ENCODE measurements at places on chromosomes 11 and 22.

- no peak for DNase-seq
These were observed 134.5 kb upstream of the FIBIN start for GRCh38 chr11:26859416-26859815.

- no peak for DNase-seq
These were observed 64.6 kb downstream of the ST3GAL4 start for GRCh38 chr11:126419801-126420697.

DNA sequence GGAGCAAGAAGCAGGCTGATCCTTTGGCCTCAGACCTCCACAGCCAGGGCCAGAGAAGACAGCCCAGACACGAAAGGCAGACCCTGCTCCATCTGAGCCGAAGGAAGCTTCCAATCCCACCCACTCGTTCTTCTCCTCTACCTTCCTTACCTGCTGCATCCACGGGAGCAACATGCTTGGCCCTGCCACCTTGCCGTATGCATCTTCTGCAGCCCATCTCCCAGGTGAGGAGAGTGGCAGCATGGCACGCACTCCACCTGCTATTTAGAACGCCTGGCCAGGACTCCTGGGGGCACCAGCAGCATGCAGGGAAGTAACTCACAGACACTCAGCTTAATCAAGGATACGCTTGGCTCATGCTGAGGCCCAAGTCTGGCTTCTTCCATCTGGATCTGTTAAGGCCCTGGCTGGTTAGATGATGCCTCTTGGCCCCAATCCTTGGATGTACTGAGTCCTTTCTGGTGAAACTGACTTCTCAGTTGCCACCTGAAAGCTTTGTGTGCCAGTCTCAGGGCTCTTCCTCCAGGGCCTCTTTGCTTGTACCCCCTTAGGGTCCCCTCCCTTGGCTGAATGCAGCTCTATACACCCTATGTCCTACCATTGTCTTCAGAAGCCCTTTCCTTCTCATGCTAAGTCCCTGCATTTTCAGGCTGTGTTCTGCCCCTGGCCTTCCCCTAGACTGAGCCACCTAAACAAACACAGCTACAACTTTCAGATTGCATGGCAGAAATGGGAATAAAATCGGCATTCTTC, 604.9 kb downstream of the BUD13 start:
- no peak for DNase-seq

- no peak for DNase-seq
These were observed 27.9 kb downstream of the SBF1 start for GRCh38 chr22:50446708-50447575.

GRCh38 chr11:59960502-59961381, 3.1 kb upstream of the OOSP4A start:
- DNase-seq = no peak

DNA sequence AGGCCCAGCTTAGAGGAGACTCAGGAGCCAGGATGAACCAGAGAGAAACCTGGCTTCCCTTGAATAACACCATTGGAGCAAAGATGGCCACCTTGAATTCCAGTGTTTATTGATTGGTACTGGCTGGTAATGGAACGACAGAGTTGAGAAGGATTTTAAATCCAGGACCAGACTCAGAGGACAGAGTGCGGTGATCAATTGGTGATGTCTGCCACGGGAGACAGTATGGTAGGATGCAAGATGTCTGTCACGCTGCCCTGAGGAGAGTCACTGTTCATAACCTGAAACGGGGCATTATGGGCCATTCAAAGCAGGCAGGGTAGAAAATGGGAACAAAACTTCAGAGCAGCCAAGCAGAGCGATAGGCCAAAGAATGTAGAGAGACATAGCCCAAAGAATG, 55.4 kb upstream of the ISX start:
- no peak for DNase-seq

DNA sequence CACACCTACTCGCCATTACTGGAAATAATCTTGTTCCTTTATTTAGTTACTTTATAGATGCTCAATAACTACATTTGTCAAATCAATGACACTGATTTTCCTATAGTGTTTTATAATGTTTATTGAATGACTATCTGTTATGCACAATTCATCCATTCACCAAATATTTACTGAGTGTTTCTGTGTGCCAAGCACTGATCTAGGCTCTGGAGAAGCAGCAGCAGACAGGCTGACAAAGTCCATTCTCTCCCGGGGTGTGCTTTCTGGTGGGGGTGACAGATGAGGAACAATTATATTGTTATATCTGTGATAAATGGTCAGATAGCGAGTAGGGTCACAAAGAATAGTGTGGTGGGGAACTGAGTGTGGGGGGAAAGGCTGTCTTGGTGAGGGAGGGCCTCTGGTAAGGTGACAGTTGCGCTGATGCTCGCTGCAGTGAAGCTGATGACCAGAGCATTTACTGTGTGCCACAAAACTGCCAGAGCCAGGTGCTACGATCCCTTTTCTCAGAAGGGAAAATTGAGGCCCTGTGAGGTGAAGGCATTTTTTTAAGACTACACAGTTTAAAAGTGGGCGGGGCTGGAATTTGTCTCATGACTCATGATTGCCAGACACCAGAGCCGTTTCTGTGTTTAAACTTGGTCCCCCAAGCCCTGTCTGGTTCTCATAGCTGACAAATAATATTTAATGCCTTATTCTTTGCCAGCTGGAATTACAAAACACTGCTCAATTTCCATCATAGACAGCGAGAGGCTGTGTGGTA, 10.2 kb downstream of the PACS1 start:
- peak; percentile 59 for DNase-seq

GRCh38 chr22:44162960-44163359, 17.8 kb upstream of the PARVG start:
- DNase-seq = no peak

DNA sequence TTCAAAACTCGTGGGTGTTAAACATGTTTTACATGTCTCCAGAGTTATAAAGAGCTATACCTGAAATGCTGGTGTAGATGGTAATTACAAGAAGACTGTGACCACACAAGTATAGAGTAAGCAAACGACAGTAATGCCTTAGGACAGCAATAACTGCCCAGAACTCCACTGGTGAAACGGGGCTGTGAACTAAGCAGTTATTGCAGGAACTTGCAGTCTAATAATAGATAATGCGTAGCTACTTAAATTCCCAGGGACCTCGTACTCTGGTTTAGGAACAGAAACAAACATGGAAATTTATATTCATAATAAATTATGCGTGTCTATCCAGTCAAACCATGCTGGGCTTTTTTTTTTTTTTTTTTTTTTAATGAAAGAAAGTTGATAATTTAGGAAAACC, 24.9 kb upstream of the TP53AIP1 start:
- DNase-seq = no peak

- no peak for DNase-seq
These were observed 85.2 kb downstream of the BUD13 start for GRCh38 chr11:116687458-116688201.

DNA sequence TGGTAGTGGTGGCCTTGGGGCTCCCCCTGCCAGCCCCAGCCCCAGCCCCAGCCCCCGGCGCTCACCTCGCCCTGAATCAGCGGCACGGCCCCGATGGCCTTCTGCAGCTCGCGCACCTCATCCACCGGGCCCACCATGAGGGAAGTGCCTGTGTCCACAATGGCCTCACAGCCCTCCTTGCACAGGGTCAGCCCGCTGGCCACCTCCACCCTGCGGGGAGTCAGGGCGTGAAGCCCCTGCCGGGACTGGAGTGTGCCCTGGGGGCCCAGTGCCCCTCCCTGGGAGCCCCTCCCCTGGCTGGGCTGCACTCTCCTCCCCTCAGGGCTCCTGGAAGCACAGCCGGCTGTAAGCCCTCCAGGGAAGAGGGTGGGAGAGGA, 3.5 kb upstream of the IFITM10 start:
- DNase-seq = no peak

GRCh38 chr11:76134239-76134638, 72.1 kb downstream of the WNT11 start:
- DNase-seq = no peak

DNA sequence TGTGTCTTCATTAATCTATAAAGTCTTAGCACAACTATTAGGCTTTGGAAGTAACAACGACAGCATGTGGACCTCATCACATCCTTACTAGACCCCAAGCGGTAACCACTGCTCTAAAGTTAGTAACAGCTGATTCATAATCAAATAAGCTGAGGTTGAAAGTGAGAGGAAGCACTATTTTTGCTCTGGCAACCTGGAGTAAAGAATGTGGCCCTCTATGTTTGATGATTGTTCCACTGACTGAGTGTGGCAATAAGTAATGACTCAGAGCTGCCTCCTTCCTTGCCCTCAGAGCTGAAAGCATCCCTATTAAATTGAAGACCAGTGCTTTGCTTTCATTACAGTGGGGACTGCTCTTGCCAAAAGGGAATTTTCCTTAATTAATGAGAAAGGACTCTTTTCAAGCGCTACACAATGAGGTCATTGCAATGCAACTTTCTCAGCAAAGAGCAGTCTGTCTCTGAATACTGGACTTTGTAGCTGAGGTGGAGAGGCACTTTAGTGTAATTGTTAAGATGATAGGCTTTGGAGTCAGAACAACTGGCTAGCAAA, 906.1 kb upstream of the RAG2 start:
- no peak for DNase-seq

GRCh38 chr11:34339149-34340064, 18.4 kb downstream of the ABTB2 start:
- no peak for DNase-seq

DNA sequence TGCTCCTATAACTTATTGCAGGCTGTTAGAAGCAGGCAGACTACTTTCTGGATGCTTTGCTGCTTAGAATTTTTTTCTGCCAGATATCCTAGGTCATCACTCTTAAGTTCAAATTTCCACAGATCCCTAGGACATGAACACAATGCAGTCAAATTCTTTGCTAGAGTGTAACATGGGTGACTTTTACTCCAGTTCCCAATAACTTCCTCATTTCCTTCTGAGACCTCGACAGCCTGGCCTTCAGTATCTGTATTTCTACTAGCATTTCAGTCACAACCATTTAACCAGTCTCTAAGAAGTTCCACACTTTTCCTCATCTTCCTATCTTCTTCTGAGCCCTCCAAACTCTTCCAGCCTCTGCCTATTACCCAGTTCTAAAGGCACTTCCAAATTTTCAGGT, 60.4 kb upstream of the ZBED5 start:
- DNase-seq = no peak

GRCh38 chr11:113730887-113731726, 25.0 kb upstream of the TMPRSS5 start:
- DNase-seq = no peak

Data from effector memory CD4-positive, alpha-beta T cell (primary cell).